ENCODE measurements at places on chromosomes 3 and 15.

DNA sequence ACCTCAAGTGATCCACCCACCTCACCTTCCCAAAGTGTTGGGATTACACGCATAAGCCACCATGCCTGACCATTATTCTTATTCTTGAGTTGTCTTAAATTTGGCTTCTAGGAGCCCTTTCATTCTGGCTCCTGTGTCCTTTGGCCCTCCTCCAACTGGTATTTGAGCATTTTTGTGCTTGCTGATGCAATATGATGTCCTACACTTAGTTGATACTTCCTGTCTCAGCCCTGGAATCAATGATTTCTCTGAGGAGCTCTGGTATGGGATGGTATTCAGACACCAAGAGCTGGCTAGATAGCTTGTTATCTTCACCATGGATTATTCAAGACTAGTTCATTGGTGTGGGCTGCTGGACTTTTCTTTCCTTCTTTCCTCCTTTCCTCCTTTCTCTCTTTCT is 25.4 kb downstream of the ZNF621 start:
- no peak for DNase-seq

GRCh38 chr15:31499236-31499952 is 172.8 kb downstream of the KLF13 start:
- no peak for DNase-seq

DNA sequence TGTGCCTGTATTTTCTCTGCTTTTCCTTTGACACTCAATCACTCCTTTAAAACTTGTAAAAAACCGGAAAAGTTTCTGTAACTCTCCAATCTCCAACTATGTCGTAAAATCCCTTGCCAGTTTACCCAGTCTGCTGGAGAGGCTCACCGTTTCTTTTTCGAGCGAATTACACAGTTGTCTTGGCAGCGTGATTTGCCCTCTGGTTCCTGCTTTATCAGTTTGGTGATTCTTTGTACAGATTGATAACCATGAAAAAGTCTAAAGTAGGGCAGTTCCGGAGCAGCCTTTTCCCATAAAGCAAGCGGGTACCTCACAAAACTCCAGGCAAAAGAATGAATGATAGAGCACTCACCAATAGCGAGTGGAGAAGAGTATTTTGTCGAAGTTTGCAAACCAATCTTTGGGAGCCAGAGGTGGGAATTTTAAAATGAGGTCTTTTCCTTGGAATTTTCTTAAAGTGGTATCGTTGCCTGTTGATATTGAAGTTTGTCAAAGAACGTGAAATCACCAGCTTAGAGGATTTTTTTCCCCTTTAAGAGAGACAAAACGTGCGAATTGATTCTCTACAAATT is at the start of gene TTC23:
TSS of gene TTC23 (minus strand) at position 312 of the 572 bp plus-strand sequence. CDS start 20,869 bp downstream, outside the sequence.
- DNase-seq: no peak

- DNase-seq: no peak
These were observed 61.5 kb downstream of the HOMER2 start for GRCh38 chr15:82890995-82891390.

DNA sequence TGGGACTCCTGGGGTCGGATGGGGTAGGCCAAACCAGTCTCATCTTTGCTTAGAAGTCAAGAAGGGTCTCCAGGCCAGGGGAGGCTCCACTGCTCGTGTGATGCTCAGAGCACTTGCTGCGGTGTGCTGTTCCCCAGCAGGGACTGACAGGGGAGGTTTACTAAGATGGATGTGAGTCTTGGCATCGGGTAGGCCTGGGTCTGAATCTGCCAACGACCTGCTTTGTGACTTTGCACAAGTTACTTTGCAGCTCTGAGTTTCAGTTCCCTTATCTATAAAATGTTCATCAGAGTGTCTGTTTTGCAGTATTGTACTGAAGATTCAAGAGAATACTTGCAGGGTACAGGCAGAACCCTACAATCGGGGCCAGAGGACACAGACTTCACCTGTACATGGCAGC is 17.3 kb upstream of the CDCP1 start:
- DNase-seq: no peak

- no peak for DNase-seq
These were observed 260.9 kb upstream of the CFAP20DC start for GRCh38 chr3:59310736-59311135.

DNA sequence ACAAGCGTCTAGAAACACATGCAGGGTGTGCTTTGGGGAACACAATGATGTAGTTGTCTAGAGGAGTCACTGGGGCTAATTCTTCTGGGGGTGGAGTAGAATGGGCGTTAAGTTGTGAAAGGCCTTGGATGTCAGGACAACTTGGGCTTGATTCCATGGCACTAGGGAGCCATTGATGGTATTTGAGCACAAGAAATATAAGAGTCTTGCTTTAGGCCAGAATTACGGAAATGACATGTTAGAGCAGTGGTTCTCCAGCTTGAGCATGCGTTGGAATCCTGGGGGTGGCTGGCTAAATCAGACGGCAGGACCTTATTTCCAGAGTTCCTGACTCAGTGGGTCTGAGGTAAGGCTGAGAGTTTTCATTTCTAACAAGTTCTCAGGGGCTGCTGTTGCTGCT is 29.2 kb upstream of the SMAD6 start:
- DNase-seq: no peak

DNA sequence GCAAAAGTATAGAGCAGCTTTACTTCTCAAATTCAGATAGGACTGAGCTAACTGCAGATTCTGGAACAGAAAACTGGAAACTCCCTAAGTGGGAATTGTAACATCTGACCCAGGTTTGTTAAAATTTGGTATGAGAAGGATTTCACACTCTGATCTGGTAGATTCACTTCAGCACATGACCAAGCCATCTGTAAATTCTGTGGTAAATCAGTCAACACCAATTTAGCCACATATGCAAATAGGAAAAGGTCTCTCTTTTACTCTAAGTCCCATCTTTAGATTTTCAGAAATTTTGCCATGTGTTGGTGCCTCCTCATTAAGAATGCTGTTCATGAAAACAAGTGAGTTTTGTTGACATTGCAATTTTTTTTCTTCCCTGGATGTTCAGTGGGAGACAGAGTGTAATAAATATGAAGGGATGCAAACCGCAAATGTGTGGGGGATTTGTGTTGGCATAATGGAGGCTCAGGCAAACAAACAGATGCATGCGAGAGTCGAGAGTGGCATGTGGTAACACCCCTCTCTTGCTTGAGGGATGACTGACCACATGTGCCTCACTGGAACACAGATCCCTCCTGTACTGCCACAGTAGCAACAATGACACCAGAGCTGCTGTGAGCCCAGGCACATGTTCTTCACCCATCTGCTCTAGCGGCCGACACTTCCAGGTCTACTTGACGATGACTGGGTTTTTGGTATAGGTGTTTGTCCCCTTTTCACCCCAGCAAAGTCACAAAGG is 146.6 kb downstream of the FEZF2 start:
- no peak for DNase-seq

DNA sequence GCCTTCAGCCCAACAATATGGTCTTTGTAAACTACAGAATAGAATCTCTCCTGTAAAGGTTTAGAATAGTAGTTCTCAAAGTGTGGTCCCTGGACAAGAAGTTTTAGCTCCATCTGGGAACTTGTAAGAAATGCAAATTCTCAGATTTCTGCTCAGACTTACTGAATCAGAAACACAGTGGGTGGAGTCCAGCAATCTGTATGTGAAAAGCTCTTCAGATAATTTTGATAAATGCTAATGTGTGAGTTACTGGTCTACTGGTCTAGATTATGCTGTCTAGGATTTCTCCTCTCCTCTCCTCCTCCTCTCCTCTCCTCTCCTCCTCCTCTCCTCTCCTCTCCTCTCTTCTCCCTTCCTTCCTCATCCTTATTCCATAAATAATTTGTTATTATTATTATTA is 57.5 kb downstream of the RBMS3 start:
- no peak for DNase-seq

DNA sequence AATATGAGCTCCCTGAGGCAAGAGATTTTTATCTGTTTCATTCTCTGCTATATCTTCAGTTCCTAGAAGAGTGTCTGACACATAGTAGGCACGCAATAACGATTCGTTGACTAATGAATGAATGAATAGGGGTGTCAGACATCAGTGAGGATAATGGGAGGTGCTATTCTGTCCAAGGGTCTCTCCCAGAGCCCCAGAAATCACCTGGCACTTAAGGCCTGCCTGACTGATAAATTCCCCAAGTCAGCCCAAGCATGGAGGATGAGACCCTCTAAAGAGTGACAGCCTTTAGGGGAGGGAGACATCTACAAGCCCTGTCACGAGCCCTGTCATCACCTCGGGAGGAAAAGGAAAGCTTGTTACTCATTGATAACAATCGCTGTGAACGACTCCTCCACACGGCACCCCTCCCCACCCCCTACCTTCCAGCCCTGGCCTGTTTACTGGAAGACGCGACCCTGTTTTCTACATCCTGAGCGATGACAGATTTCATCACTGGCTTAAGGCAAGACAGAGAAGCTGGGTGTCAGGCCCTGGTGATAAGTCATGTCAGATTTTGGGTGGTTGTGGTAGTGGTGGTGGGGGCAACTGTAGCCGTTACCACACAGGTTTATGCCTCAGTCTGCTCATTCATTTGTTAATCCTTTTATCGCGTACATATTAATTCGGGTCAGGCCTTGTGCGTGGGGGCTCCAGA is 23.1 kb downstream of the BHLHE40 start:
- no peak for DNase-seq

- DNase-seq: no peak
These were observed 27.2 kb upstream of the SLC41A3 start for GRCh38 chr3:126111126-126111551.

GRCh38 chr15:77650265-77650664 is 17.6 kb upstream of the LINGO1 start:
- no peak for DNase-seq

GRCh38 chr3:65425880-65426279 is 612.8 kb downstream of the MAGI1 start:
- DNase-seq: no peak

DNA sequence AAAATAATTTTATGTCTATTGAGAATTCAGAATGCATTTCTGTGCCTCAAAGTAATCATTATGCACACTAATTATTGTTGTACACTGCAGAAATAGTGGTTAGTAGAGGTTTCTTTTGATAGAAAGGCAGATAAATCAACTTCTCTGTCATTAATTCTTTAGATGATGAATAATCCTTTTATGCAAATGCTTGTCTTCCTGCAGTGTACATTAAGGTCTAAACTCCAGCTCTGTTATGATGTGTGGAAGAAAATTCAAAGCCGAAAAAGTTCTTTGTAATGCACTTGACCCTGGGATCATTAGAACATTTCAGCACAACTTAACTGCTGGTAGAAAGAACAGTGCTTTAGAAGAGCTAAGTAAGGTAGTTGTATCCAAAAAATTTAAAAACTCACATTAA is 353.0 kb downstream of the NLGN1 start:
- DNase-seq: no peak

- no peak for DNase-seq
These were observed 2.4 kb downstream of the ADAMTS9 start for GRCh38 chr3:64685331-64685799.

- no peak for DNase-seq
These were observed 6.3 kb downstream of the OXSR1 start for GRCh38 chr3:38171622-38172021.

DNA sequence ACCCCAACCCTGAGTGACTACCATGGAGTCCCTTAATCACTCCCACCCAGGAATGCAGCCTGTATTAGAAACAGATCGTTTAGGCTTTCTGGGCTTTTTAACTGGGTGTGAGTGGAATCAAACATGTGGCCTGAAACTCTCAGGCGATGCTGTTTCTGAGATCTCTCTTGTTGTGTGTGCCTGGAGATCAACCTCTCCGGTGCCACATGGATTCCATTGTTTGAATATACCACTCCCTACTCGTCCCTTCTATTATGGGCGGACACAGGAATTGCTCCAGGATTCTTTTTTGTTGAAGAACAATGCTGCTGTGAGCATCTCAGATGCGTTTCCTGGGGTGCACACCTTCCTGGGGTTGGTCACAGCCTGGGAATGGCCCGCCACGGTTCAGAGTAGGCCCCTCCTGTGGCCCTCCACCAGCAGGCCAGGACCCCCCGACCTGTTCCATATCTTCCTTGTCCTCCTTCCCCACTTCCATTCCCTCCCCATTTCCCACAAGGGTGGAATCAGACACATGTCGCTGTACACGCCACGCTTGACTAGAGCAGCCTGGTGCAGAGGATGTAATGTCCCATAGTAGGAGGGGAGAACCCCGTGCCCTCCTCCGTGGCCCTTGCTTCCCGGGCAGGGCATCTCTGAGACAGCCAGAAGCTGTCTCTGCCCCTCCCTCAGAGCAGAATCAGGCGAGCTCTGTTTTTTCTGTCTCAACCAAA is 36.4 kb upstream of the PRR23E start:
- no peak for DNase-seq

- DNase-seq: no peak
These were observed 214.8 kb upstream of the CTDSPL start for GRCh38 chr3:37646865-37647264.

- DNase-seq: no peak
These were observed 2.2 kb downstream of the ZNF592 start for GRCh38 chr15:84750583-84751092.

Data from stimulated activated CD8-positive, alpha-beta memory T cell treated with anti-CD3 and anti-CD28 coated beads, Interleukin-4, amount 100 ng/mL, for 1 hour (primary cell).